ELF-1 (cell line): ENCODE measurements at places on chromosomes 11 and 22.

- DNase-seq: no peak
These were observed 4.4 kb downstream of the OR8B3 start for GRCh38 chr11:124394408-124394807.

DNA sequence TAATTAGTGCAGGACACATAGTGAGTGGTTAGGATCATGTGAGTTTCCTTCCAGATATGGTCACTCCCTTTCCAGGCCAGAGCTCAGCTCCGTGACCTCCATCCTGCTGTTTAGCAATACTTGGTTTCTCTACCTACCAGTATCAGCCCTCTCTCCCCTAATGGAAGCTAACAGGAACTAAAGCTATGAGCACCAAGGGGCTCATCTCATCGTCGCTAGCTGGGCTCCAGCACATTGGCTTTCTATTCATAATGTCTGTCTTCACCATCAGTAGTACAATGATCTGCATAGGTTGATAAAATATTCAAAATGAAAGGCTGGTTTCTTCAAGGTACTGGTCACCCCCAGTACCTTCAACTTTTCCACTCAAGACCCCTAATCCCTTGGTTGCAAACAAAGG lies 2.4 kb upstream of the GALNT18 start:
- no peak for DNase-seq

DNA sequence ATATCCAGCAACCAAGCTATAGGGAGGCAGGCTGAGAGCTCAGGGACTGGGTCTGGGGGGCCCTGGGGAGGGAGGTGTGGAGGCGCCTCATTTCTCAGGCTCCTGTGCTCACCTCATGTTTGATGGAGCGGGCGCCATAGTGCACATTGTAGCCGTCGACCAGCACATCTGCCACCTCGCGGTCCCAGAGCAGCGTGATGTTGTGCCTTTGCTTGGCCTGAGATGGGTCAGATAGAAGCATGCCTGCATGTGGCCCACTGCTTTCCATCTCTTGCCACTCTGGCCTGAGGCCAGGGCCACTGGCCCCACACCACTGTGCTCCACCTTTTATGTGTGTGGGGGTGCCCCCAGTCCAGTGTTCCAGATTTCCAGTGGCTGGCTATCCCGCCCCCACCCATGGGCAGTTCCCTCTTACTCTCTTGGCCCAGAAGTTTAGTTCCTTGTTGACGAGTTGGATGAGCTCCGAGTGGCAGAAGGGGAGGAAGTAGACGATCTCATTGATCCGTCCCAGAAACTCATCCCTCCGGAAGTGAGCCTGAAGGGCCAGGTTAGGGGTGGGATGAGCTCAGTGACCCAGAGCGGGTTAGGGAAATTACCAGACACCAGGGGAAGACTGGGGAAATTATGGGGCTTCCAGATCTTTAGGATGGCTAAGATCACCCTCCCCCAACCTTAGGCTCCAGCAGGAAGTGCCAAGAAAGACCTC lies 50.1 kb upstream of the PHOX2A start:
- no peak for DNase-seq

DNA sequence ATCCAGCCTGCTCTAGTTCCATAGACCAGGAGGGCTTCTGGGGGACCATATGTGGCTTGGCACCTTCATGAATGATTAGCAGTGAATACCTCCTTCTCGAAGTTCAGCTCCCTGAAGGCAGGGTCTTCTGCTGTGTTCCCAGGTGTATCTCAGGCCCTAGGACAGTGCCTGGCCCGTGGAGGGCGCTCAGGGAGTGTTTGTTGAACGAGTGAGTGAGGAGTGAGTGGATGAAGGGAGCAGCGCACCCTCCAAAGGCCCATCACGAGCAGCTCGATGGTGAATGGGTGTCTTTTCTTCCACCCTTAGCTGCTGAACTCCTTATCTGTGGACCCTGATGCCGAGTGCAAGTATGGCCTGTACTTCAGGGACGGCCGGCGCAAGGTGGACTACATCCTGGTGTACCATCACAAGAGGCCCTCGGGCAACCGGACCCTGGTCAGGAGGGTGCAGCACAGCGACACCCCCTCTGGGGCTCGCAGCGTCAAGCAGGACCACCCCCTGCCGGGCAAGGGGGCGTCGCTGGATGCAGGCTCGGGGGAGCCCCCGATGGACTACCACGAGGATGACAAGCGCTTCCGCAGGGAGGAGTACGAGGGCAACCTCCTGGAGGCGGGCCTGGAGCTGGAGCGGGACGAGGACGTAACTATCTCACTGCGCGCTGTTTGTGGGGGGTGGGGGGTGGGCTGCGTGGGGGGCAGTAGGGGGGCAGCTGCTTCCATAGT lies 9.5 kb downstream of the ANO1 start:
- peak; percentile 59 for DNase-seq

DNA sequence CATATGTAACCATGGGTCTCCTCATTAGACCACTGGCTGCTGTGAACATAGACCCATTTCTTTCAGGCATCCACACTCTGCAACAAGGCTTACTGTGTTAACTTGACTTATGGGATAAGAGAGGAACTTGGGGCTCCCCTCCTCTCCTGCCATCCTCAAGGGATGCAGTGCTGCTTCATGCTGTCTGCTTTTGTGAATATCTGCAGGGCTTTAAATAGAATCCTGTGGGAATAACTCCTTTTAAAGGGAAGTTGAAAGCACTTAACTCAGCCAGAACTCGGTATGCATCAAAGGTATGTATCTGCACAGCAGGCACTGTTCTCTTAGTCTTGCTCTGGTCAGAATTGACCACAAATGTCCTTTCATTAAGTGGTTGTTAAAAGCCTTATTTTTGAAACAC lies 222.5 kb upstream of the KIRREL3 start:
- DNase-seq: no peak

DNA sequence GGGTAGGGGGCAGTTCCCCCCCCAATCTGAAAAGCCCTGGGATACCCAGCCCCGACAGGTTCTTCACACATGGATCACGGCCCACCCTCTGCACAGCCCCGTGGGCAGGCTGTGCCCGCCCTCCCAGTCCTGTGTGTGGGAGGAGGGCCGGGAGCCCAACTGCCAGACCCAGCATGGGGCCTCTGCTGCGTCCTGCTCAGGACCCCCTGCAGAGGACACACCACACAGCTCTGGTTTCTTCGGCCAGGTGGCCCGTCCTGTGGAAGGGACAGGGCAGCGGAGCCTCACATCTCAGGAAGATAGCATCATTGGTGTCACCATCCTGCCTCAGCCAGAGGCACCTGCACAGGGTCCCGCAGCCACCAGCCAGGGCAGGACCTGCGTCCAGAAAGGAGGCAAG lies 396.0 kb downstream of the TBC1D22A start:
- DNase-seq: no peak

GRCh38 chr11:130890039-130890745 lies 26.1 kb downstream of the SNX19 start:
- no peak for DNase-seq

GRCh38 chr22:46450931-46451561 lies 86.4 kb downstream of the CELSR1 start:
- DNase-seq: no peak

GRCh38 chr11:32244453-32244852 lies 153.6 kb downstream of the RCN1 start:
- no peak for DNase-seq
